Activated CD8-positive, alpha-beta memory T cell treated with anti-CD3 and anti-CD28 coated beads, Interleukin-2, amount 50 U/mL, for 4 hours (primary cell): ENCODE measurements at places on chromosomes 4 and X.

DNA sequence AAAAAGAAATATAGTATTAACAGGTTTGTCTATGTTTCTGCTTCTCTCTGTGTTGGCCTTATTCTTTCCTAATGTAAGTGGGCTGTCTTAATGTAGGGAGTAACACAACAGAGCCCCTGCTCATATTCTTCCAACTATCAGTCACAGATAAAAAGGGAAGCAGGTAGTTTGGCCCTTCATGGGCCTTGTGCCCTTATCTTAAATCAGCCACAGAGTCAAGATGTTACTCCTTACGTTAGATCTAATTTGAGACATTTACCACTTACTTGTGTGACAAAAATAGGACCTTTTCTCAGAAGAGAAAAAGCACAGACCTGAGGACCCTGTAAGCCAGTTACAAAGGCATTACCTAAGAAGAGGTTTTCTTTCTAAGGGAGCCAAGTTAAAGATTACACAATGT, 589.0 kb downstream of the GRXCR1 start:
- no peak for DNase-seq

DNA sequence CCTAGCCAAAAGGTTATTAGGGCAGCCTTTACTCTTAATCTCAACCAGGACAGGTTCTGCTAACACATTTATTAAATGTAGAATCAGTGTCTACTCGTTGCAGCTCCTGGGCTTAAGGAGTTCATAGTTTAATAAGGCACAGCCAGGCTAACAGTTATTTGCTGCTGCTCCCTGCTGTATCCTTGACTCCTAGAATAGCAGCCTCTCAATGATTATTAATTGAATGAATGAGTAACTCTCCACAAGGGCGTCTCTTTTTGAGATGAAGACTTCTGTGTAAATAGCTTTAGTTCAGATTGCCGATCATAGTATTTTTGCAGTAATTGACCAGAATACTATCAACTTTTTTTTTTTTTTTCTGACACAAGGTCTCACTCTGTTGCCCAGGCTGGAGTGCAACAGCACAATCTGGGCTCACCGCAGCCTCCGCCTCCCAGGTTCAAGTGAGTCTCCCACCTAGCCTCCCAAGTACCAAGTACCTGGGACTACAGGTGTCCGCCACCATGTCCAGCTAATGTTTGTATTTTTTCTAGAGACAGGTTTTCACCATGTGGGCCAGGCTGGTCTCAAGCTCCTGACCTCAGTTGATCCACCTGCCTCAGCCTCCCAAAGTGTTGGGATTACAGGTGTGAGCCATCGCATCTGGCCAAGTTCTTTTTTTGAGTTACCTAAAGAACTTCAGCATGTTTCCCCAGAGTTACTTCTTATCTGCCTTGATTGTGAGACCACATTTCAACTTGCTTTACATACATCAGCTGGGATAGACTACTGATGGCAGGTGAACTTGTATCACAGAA, 2.9 kb downstream of the UGDH start:
- no peak for DNase-seq

DNA sequence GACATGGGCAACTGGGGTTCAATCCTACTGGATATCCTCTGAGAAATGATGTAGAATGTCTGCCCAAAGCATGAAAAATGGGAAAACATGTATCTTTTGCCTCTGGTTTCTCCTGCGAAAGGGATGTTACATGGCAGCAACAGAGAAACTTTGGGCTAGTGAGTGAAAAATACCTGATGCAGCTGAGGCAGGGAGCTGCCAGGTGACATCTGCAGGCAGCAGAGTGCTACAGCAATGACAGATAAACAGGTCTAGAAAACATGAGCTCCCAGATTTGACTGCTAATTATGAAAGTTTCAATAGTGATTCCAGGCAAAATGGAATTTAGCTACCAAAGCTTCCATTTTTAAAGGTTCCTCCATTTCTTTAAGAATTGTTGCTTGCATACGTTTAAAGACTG, 4.8 kb upstream of the CXCL1 start:
- DNase-seq = no peak

DNA sequence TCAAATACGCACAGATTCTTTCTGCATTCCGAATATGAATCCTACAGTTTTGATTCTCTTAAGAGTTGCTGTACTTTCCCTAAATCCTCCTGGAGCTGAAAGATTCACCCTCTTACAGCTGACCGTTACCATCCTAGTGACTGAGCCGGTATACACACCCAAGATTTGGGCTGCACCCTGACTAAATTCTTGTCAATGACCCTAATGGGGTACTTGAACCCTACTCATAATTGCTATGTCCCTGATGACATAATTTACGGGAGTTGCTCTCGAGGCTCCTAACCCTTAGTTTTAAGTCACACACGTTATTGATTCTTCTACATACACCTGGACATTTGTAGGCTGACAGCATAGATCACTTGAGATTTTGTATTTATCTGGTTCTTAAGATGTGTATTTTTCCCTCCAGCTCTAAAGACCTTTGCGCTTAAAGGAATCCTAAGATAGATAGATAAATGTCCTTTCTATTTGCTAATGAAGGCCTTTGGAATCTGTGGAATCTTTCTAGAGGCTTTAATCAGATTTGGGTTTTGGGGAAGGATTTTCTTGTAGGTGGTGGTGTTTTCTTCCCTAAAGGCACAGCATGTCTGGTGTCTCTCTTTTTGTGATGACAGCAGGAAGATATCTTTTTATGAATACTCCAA, 37.8 kb downstream of the CLDN34 start:
- DNase-seq = no peak

- DNase-seq = no peak
Observed at GRCh38 chrX:13699183-13699826, 10.4 kb downstream of the RAB9A start.

DNA sequence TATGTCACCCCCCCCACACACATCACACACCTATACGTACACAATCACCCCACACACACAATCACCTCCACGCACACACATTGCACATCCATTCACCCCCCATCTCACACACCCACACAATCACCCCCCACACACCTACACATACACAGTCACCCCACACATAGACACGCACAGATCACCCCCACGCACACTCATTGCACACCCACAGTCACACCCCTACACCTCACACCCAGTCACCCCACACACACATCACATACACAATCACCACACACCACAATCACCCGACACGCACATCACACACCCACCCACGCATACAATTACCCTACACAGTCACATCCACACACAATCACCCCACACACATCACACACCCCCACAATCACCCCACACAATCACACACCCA, 15.9 kb upstream of the TADA2B start:
- no peak for DNase-seq

DNA sequence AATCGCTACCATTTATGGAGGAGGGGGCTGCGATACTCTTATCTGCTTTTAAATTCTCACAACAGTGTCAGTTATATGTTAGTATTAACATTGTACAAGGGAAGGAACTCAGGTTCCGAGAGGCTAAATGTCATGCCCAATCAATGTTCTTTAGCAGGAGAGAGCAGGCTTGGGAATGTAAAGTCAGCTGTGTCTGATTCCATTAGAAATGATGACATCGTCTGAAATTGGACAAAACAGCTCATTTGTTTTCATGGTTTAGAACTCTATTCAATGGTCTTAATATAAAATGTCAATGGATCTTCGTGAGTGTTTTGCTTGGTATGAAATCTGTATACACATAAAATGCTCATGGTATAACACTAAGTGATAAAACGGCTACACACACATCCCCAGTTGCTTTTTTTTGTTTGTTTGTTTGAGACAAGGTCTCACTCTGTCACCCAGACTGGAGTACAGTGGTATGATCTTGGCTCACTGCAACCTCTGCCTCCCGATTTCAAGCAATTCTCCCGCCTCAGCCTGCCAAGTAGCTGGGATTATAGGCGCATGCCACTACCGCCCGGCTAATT, 11.9 kb upstream of the SH3KBP1 start:
- DNase-seq = no peak

- DNase-seq = no peak
Observed at GRCh38 chrX:34918856-34919255, 23.7 kb upstream of the FAM47B start.

- no peak for DNase-seq
Observed at GRCh38 chrX:134932528-134933217, 58.1 kb upstream of the SMIM10 start.

- no peak for DNase-seq
Observed at GRCh38 chr4:87806520-87806919, 7.2 kb downstream of the IBSP start.

DNA sequence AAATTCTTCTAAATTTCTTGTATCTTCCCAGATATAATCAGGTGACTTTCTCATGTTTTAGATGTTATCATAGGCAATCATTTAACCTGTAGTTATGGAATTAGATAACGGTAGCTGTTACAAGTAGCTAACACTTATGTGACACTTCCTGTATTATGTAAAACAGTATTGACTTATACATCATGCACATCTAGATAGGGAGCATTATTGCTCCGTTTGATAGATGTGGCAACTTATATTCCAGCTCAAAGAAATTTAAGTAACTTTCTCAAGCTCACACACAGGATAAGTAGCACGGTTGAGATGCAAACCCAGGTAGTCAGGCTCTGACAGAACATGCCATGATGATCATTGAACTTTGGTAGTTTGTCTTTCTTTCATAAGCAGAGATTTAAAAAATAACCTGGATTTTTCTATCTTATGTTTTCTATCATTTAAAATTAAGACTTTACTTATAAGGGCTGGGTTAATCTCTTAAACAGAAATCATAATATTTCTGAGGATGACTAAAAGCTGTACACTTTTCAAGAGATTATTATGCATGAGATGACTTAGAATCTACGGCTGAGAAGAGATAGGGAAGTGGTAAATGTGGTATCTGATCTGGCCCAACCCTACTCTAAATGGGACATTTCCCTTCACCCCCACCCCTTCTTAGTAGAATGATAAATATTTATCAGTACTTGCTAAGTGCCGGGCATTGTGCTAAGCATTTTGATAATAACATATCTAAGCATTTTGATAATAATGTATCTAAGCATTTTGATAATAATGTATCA, 69.1 kb upstream of the HPGD start:
- DNase-seq = no peak

DNA sequence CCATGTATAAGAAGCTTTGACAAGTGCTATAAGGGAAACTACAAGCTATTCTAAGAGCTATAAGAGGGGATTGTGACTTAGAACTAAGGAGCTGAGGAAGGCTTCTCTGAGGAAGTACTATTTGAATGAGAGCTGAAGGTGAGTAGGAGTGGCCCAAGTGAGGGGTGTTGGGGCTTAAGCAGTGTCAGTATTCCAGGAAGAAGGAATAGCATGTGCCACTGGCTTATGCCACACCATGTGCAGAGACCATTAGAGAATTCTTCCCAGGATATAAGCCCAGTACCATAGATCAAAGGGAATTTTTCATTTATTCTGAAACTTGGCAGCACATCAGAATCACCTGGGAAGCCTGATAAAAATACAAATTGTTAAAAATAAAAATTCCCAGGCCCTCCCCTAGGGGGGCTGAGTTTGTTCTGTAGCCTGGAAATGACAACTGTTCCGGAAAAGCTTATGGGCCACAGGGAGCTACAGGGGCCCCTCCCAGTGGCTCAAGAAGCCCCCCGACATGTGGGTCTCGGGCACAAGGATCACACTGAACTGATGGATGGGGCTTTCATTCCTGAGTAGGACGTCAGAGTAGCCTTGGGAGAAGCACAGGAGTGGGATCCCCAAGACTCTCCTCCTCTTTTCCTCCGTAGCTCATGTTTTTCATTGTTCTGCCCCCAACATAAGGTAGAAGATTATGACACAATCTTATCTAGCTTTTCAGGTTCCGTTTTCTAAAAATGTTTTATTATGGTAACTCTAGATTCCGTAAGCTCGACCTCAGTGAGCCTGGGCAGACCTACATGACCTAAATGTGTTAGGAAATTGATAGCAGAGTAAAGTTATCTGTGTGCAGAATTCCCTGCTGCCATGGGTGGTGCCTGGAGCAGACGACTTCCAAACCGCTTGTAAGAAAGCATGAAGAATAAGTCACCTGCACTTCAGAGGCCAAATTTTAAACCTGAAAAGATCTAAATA, 119.3 kb downstream of the AFF1 start:
- DNase-seq = no peak

DNA sequence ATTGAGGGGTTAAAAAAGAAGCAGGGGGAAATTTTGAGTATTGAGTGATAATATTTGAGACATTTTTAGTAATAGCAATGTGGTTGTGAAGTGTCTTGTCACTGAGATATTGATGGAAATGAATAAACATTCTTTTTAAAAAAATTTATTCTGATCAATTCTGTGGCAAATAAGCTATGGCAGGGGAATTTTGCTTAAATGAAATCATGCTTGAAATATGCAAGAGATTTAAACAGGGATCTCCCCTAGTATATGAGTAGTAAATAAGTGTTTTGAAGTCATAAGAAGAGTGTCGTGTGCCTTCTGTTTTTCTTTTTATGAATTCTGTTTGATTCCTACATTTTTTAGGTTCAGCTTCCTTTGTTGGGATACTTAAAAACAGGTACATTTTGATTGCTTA, 23.2 kb downstream of the IL15 start:
- no peak for DNase-seq

- DNase-seq = no peak
Observed at GRCh38 chr4:155597281-155597680, 69.4 kb upstream of the GUCY1A1 start.

- no peak for DNase-seq
Observed at GRCh38 chr4:100889401-100889800, 371.6 kb upstream of the EMCN start.

- DNase-seq = no peak
Observed at GRCh38 chrX:118497180-118497818, 1.7 kb downstream of the DOCK11 start.
